ENCODE measurements at places on chromosomes 12 and 14.

DNA sequence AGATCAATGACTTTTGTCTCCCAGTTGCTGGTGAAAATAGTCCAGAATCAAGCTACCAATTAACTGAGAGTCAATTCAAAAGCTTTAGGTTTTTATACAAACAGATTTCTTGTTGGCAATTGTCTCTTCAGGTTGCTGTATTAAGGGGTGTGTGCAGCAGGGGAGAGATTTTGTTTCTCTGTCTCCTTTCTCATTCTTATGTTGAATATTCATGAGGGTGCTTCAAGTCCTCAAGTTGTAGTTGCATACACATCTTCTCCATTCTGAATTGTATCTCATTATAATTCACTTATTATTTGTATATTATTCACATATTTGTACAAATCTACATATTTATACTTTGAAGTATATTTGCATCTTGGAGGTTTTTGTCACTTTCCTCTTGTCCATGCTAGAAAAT lies 126.7 kb upstream of the PTPRQ start:
- no peak for DNase-seq

DNA sequence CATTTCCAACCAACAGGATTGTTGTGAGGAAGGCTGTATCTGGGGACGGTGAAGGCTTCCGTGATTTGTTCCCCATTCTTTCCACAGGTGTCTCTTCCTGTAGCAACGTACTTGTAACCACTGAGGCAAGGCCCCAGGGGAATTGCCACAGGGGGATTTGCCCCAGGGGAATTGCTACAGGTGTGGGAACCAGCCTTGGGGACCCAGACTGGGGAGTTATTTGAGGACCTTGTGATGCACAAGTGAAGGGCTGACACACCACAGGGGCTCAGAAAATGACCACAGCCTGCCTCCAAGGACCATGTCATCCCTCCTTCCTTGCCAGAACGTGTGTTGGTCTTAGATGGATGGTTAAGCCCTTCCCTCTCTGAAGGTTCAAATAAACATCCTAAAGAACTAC lies 131.4 kb upstream of the RGS6 start:
- DNase-seq: no peak

DNA sequence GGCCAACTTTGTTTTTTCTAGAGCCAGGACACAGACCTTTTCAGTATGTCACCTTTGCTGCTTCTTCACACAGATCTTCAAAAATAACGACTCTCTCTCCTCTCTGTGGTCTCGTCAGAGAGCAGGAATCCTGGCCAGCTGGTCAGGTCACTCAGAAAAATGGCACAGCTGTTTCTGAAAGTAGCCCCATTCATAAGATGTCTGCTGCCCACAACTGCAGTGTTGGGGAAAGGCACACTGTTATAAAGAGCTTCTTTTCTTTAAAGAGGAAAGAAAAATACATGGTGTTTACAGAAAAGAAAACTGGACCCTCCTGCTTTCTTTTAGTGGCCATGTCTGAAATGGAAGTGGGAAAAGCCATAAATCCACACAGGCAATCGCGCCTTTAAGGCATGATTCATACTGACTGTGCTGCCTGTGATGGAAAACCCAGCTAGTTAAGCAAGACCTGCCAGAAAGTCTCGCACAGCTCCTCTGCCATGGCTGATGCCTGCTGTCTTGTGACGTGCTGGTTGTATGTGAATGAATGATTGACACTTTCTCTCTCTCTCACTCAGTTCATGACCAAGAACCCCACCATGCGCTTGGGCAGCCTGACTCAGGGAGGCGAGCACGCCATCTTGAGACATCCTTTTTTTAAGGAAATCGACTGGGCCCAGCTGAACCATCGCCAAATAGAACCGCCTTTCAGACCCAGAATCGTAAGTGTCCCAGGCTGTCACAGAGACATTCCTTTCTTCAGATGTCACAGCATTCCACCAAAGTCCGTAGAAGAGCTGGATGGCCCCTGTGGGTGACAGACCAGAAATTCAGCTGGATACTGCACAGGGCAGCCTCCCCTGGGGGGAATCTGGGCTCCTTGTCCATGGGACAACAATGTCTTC lies 147.9 kb upstream of the HIF1A start:
- no peak for DNase-seq

GRCh38 chr14:62081012-62081612 lies 318.9 kb downstream of the SNAPC1 start:
- DNase-seq: no peak

DNA sequence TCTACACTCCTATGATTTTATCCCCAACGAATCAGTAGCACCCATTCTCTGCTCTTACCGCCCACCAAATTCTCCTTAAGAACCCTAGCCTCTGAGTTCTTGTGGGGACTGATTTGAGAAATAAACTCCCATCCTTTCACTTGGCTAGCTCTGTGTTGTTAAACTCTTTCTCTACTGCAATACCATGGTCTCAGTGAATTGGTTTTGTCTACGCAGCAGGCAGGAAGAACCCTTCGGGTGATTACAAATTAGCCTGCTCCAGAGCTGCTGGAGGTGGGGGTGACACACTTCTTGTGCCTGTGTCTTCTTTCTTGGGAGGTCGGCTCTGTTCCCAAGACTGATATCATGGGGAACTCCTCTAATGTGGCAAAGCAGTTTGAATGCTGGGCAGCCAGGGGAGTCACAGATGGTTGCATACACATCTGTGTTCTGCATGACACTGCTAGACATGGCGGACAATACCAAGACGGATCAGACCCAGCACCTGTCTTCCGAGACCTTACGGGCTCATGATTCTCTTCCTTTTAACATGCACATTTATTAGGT lies 1.6 kb upstream of the C1S start:
- DNase-seq: no peak

- no peak for DNase-seq
Observed at GRCh38 chr14:93749076-93749420, 39.2 kb downstream of the PRIMA1 start.

- DNase-seq: no peak
Observed at GRCh38 chr12:87988534-87988933, 40.7 kb downstream of the C12orf50 start.

DNA sequence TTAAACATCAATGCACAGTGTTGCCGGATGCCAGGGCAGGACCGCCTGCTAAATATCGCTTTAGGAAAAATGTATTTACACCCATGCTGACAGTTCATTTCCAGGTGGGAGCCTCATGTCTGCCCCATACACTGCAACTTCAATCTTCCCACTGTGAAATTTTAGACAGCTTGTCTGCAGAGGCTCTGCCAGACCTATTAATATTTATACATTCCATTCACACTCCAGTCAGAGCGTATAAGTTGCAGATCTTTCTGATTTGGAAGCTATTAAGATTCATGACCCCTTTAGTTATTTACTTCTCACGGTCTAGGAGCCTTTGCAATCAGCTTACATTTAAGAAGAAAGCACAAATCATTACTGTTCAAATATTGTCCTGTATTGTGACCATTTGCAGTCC lies 357.4 kb downstream of the ATP23 start:
- DNase-seq: no peak

DNA sequence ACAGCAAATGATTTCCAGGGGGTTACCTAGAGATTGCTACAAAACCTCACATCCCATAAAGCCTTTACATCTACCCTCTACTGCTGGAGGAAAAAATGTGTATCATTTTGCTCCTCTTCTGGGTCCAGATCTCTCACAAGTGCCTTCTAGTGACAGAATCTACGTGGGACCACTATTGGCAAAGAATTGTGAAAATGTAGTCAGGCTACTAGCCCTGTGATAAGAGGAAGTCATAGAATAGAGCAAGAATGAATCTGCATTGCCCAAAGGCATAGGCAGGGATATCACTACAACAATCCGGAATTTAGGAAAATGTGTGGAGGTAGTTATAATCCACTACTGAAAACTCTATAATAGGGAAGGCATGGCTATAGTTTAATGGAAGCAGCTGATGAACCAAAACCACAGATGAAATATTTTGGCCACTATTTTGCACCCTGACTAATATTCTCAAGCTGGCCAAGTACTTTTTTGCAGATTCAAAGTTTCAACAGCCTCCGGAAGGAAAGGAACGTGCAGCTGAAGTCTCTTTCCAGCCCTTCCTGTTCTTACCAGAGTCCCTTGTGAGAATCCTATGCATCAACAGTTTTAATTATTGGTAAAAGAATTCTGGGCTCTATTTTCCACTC lies 176.8 kb downstream of the PHLDA1 start:
- DNase-seq: no peak

- no peak for DNase-seq
Observed at GRCh38 chr12:118274066-118274465, 98.6 kb downstream of the TAOK3 start.

DNA sequence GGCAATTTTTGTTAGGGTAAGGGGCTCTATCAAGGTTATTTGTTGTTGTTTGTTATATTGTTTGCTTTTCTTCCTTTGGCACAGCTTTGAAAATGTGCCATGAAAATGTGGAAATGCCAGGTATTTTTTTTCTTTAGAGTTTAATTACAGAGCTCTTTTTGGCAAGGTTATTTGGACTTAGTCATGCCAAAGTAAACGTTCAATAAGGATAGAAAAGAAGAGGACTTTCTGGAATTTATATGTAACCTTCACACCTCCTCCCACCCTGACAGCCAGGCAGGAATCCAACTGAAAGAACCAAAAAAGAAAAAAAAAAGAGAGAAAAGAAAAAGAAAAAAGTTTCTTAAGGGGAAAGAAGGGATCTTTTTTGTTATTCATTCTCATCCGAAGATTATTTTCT lies 217.8 kb downstream of the KITLG start:
- no peak for DNase-seq

DNA sequence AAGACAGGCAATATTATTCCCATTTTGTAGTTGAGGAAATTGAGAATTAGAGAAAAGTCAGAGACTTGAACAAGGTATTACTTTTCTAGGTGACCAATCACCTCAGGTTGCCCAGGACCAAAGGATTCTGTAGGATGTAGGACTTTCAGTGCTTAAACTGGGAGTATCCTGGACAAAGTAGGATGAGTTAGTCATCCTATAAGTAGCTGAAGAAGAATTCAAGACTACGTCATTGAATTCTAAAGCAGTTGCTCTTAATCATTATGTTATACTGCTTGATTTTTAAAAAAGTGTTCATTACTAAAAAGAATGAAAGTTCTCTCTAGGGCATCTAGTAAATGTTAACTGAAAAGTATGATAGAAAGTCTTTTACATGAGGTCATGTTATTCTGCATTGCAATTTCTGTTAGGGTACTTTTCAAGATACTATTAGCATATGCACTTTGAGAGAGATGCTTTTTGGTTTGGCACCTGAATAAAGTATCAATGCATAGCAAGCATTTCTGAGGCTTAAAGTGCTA lies 101.7 kb downstream of the RTN1 start:
- DNase-seq: no peak

GRCh38 chr12:64707926-64708325 lies 51.3 kb downstream of the GNS start:
- no peak for DNase-seq

GRCh38 chr12:40559865-40560264 lies 132.4 kb upstream of the CNTN1 start:
- DNase-seq: no peak

GRCh38 chr12:14283489-14284144 lies 81.9 kb upstream of the ATF7IP start:
- DNase-seq: no peak

DNA sequence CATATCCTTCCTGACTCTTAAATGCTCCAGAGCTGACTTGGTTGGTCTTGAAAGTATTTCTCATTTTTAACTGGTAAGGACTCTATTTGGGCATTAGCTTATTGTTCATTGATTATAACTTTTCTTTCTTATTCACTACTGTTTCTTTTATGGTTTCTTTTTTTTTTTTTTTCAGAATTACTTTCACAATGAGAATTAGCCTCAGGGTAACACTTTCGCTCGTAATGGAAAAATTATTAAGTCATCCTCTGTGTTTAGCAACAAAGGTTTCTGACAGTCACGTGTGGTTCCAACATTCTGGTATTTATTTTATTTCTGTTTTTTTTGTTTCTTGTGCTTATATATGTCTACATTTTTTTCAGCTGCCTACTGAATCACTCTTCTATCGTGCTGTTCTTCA lies 80.0 kb downstream of the METTL25 start:
- no peak for DNase-seq

DNA sequence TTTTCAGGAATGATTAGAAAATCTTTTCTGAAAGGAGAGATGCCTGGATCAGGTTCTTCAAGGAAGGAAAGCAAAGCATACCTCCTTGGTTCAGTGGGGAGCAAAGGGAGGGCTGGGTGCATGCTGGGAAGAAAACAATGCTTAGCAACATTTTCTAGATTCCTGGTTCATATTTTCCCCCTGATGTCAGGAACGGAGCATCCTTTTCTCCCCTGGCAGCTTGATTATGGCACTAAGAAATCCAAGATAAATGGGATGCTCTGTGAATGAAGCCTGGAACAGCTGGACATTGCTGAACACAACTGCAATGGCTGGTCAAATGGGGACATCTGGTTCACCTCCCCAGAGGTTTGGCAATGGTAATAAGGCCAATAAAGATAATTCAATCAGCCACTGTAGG lies 50.9 kb downstream of the KCNA5 start:
- DNase-seq: no peak

GRCh38 chr12:14135996-14136395 lies 154.6 kb upstream of the GRIN2B start:
- no peak for DNase-seq

DNA sequence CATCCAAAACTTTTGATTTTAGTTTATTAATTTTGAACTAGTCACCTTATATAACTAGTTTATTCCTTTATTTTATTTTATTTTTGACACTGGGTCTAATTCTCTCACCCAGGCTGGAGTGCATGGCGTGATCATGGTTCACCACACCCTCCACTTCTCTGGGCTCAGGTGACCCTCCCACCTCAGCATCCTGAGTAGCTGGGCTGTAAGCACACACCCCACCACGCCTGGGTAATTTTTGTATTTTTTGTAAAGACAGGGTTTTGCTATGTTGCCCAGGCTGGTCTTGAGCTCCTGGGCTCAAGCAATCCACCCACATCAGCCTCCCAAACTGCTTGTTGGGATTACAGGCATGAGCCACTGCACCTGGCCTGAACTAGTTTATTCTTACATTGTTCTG lies 17.3 kb downstream of the PCNX1 start:
- no peak for DNase-seq

DNA sequence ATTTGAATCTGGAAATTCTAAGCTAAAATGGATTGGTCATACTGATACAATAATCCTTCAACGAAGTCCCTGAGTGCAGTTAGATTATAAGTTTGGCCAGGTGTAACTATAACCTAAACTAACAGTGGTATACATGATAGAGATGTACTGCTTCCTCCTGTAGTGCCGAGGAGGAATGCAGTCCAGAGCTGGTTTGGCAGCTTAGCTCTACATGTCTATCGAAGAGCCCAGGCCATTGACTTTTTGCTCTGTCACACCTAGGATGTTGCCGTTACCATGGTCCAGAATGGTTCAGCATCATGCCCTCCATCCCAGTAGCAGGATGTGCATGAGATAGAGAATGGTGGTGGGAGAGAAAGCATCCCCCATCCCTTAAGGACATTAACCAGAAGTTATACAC lies 318.1 kb downstream of the ZFP36L1 start:
- no peak for DNase-seq

DNA sequence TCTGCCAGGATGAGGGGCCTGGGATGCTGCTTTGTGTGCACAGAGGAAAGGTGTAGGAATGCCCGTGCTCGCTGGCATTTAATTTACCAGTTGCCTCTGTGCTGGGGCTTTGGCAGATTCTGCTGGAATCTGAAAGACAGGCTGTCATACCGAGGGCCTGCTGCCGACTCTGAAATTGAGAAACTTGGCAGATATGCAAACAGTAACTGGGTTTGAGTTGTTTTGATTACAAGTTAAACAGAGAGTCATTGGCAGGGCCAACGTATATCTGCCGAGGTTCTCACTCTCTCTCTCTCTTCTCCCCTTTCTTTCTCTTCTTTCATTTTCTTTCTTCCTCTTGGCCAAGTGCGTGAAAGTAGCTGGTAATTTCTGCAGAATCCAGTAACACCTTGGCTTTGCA lies 618.7 kb downstream of the VRK1 start:
- no peak for DNase-seq

GRCh38 chr14:67952381-67952780 lies 132.8 kb downstream of the RAD51B start:
- no peak for DNase-seq

All from activated naive CD4-positive, alpha-beta T cell treated with Interleukin-2 at 50 U/mL for 16 hours (primary cell).